ENCODE measurements at places on chromosomes 6 and 20.
A peak's percentile ranks its signal among the peaks of the same experiment; 100 is the strongest.

DNA sequence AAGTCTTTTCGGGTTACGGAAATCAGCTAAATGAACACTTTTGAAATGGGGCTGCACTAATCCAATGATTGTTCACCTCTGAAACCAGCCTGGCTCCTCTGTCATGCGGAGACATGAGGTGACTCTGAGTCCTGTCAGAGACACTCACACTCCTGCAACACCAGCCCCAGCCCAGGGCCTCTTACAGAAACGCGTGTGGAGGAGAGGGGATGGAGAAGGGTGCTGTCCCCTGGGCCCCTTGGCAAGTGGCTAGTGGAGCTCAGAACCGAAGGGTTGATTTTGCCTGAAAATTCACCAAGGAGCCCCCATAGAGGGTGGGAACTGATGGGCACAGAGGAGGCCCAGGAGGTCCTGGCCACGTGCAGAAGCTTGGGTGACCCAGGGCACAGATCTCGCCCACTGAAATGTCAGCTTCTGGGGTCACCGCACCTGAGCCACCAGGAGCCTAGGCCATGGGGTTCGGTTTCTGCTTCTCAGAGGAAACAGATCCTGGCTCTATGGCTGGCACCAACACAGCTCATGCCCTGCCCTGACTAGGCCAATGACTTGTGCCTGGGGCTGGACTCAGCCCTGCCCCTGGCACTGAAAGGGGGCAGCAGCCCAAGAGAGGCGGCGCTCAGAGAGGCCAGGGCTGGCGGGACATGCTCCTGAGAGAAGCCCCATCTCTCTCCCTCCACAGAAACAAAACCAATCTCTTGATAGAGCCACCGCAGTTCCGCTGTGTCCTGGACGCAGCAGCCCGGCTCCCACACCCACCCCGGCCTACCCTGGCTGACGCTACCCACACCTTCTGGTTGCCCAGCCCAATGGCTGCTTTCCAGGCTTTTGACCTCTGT, 144.7 kb downstream of the ERMARD start:
- DNase-seq: no peak

- no peak for DNase-seq
Measured at GRCh38 chr20:62927128-62927705, 912 bp upstream of the DIDO1 start.

- DNase-seq: peak; percentile 73
Measured at GRCh38 chr6:30541515-30542403, 14.5 kb downstream of the GNL1 start.

GRCh38 chr6:352896-353470, 38.6 kb upstream of the IRF4 start:
- no peak for DNase-seq

DNA sequence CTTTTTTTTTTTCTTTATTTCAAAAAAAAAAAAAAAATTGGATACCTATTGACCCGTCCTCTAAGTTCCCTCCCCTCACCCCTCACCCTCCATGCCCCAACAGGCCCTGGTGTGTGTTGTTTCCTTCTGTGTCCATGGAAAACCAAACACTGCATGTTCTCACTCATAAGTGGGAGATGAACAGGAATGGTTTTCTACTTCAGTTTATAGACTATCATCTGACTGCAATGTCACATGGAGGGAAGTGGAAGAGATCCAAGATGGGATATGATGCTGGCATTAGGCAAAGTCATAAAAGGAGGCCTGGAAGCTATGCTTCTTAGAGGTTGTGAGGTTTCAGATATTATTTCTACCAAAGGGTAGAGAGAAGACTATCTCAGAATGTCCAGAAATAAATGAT, 237.5 kb downstream of the MAFB start:
- DNase-seq: no peak

- no peak for DNase-seq
Measured at GRCh38 chr20:23050847-23051627, 1.6 kb upstream of the THBD start.

DNA sequence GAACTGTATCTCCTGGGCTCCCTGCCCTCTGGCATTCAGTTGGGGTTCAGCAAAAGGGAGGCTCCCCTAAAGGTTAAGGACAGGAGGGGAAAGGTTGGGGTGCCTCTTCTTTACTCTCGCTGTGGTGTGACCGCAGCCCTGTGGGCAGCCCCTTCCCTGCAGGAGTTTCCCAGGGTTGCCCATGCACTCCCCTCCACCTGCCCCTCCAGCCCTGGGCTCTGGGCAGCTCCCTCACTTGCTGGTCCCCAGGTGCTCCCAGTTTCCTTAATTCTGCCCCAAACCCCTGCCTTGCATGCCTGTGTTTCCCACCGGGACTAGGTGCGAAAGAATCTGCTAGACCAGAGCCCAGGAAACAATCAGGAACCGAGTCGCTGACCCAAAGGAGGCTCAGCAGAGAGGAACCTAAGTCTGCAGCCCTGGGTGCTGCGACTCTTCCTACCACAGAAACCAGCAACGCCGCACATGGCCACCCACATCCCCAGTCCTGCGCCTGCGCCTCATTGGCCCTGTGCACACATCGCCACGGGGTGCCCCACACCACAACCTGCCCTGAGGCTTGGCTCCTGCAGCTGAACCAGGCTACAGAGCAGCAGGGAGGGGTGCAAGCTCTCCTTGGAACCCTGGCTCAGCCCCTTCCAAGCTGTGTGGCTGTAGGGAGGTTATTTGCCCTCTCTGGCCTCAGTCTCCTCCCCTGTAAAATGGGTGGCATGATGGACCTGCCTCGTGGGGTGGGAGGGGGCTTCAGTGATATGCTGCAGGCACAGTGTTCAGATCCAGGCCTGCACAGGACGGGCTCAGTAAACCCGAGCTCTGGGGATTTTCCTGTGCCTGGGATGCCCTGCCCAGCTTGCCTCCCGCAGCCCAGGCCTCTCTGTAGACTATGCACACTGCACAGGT, 487.6 kb downstream of the PREX1 start:
- DNase-seq: no peak

GRCh38 chr6:105644073-105644489, 241.2 kb upstream of the PREP start:
- no peak for DNase-seq

DNA sequence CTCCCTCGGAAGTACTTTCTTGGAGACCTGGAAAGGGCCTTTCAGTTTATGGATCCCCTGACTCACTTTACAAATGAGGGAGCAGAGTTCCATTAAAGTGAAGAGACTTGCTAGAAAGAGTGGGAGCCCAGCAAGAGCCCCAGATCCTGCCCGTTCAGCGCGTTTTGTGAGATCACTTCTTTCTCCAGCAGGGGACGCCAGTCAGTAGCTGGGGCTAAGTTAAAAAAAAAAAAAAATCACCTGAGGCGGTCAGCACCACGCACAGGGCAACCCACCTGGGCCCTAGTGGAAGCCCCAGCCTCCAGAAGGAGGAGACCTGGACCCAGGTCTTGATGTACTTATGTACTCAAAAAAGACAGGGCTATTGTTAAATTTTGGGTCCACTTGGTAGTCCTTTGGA, 274.5 kb upstream of the RNF24 start:
- DNase-seq: no peak

DNA sequence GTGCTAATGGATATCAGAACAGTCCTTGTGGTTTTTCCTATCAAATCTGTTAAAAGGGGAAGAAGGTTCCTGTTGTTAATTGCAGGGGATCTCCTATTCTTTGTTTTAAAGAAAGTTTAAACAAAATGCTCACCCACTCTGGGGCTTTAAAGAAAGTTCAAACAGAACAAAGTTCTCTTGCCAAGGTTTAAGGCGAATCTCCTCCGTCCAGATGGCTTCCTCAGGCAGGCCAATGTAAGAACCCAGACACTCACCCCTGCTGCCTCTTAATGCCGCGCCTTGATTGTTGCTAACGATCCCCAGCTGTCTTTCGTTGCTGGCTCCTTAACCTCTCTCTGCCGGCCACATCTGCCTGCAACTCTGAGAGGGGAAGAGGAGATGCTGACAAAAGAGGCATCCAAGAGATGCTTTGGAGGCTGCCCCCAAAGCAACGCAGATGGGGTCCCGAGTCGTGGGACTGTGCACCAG, 235.0 kb upstream of the PRDM1 start:
- DNase-seq: no peak

GRCh38 chr6:122653094-122653493, 42.9 kb downstream of the PKIB start:
- no peak for DNase-seq

- no peak for DNase-seq
Measured at GRCh38 chr20:45917790-45918141, 5.8 kb upstream of the PLTP start.

- no peak for DNase-seq
Measured at GRCh38 chr20:33677991-33678702, 3.9 kb upstream of the NECAB3 start.

DNA sequence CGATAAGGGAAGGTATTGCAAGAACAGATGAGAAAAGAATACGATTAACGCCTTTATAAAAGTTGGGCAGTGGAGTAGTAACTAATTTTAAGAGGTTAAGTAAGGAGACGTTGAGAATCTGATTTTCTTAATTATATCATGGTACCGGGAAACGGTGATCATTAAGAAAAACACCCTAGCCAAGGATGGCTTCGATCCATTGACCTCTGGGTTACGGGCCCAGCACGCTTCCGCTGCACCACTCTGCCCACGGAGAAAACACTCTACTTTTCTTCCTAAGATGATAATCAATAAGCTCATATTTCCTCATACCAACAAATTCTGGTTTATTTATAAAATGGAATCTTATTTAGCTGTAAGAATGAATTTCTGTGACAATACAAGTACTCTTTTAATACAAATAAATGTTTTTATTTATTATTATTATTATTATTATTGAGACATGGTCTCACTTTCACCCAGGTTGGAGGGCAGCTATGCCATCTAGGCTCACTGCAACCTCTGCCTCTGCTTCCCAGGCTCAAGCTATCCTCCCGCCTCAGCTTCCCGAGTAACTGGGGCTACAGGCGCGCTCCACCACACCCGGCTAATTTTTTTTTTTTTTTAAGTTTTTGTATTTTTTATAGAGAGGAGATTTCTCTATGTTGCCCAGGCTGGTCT, 8.3 kb downstream of the POM121L2 start:
- no peak for DNase-seq

DNA sequence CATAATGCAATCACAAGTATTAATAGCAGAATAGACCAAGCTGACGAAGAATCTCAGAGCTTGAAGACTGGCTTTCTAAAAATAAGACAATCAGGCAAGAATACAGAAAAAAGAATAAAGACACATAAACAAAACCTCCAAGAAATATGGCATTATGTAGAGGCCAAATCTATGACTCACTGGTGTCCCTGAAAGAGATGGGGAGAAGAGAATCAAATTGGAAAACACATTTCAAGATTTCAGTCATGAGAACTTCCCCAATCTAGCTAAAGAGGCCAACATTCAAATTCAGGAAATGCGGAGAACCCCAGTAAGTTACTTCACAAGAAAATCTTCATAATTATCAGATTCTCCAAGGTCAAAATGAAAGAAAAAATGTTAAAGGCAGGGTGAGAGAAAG, 69.0 kb upstream of the PDE7B start:
- no peak for DNase-seq

- no peak for DNase-seq
Measured at GRCh38 chr20:18139832-18140231, 2.2 kb downstream of the KAT14 start.

- no peak for DNase-seq
Measured at GRCh38 chr6:26295691-26296555, 69.1 kb upstream of the BTN3A2 start.

DNA sequence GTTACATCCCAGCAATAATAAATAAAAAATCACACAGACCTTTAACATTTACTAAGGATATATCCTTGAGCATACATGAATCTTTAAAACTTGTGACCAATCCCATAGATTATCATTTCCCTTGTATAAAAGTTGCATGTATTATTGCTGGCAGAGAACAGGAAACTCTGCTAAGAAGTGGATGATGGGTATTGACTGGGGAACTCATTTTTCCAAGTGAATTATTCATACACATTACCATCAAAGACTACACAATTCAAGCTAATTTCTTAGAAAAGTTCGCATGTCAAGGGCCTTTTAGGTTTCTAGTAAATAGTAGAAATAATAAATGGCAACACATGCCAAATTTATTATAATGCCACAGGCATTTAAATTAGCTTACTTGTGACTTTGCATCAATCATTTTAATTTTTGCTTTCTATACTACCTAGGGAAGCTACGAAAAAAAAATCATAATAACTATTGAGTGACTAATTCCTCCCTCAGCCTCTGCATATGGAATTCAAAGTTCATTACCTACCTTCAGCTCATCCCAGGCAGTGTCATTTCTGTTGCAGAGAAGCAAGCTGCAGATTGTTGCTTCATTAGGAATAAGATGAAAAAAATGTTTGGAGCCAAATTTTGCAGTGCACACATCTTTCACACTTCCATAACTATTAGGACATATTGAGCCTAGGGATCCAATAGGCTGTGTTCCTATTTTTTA, 25.8 kb downstream of the MKKS start:
- no peak for DNase-seq

DNA sequence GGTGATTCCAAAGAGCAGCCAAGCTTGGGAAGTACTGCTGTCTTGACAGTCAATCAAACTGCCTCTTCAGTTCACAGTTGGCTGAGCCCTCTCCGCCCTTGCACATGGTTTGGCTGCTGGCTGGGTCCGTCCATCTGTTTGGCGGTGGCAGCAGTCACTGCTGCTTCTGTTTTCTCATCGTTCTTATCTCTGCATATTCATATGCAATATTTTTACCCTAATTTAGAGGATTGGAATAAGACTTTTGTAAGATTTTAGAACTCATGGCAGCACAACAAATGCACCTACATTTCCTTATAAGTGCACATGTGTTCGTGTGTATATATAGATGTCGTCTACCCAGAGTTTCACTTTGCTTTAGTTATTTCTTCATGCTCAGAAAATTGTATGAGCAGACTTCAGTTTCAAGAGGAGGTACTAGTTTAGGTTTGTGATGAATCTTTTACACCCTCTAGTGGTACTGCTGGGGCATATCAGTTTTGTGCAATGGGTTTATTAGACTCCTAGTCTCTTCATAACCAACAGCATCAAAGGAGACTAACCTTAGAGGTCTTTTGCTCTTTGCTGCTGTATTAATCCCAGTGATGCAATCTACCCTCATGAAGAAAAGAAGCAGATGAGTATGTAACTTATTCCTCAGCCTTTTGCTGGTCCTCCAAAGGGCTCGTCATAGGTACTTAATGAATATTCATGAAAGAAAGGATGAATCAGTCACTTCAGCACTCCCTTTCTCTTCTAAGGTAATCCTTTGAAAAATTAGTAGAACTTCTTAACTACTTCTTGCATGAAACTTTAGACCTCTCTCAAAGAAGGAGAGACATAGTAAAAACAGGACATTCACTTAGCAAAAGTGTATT, 44.3 kb downstream of the KHDC1L start:
- no peak for DNase-seq

GRCh38 chr6:41599852-41600445, 38.3 kb upstream of the MDFI start:
- DNase-seq: no peak

Measured in stimulated activated CD4-positive, alpha-beta T cell treated with anti-CD3 and anti-CD28 coated beads, Interleukin-2, amount 100 ng/mL, for 4 hours (primary cell).